ENCODE measurements at places on chromosomes 5 and 9. TPM values are rescaled to one million over a fixed set of nuclear protein-coding genes. Genes with fewer than 3 reads are reported as not detected.

DNA sequence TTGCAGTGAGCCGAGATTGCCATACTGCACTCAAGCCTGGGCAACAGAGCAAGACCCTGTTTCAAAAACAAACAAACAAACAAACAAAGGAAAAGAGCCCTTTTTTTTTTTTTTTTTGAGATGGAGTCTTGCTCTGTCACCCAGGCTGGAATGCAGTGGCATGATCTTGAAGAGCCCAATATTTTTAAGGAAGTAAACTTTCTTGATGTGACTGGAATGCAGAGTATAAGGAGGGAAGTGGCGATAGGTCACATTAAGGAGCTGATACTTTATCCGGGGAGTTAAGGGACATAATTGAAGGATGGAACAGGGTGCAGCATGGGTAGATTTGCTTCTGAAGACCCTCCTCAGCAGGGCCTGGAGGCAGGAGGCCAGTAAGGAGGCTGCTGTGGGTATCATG is 13.0 kb downstream of the NAIF1 start:
- DNase-seq, result no peak

GRCh38 chr9:114419796-114420195 is 32.0 kb upstream of the AKNA start:
- no peak for DNase-seq

Gene MARVELD2
- total RNA-seq, result 41.2 TPM

Gene CDH18
- not detected for total RNA-seq

DNA sequence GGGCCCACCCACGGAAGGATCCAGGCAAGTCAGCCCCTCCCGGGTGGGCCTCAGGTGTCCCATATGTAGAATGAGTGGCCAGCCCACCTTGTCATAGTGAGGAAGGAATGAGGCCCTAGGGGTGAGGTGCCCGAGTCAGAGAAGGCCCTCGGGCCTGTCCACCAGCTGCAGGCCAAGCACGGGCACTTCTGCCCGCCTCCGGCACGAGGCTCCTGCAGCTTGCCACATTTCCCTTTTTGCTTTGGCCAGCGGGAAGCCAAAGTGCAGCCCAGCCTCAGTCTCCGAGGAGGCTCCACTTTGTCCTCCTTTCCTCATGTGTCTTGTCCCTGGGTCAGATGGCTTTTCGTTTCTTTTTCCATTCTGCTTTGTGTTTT is 72.9 kb downstream of the PSMB7 start:
- DNase-seq, result no peak

- DNase-seq, result no peak
Measured at GRCh38 chr5:82809420-82810143, 267.6 kb downstream of the TMEM167A start.

GRCh38 chr5:177472460-177473442 is 683 bp downstream of the DBN1 start:
- no peak for DNase-seq

GRCh38 chr5:62631909-62632580 is 53.4 kb downstream of the LRRC70 start:
- DNase-seq, result no peak

DNA sequence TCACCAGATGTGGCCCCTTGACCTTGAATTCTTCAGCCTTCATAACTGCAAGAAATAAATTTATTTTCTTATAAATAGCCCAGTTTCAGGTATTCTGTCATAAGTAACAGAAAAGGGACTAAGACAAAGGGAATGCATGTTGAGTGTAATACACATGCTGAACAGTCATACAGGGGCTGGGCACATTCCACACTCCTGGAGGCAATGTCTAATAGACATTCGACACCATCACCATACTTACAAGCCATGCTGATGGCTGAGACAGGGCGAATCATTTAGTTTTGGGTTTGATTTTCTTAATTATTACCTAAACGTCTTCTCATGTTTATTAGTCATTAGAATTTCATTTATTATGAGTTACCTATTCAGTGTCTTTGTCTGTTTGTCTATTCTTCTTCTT is 68.5 kb downstream of the TENT4A start:
- DNase-seq, result no peak
